ENCODE measurements at places on chromosomes 5 and 9.

GRCh38 chr5:39420482-39421145 is 4.2 kb downstream of the DAB2 start:
- DNase-seq = no peak

DNA sequence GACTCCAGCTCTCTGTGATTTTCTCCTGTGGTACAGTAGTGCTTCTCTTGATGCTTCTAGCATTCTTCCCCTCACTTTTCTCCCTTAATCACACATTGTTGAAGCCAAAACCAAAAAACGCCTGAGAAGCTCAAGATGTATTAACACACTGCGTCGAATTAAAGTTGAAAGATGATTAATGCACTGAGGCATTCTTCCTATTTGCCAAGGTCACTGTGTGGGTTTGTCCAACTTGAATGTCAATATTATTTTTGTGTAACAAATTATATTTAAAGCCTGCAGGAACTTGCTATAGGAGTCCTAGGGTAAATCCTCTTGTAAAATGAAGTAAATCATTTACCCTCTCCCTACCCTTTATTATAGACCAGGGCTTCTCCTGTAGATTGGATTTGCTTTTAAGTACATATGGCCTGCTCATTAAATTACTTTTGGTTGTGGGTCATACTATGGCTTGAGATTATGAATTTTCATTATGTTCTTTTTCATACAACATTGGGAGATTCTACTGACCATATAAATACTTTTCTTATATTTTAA is 68.1 kb downstream of the GDA start:
- no peak for DNase-seq

GRCh38 chr9:28747351-28747985 is 1174.2 kb upstream of the C9orf72 start:
- DNase-seq = no peak

DNA sequence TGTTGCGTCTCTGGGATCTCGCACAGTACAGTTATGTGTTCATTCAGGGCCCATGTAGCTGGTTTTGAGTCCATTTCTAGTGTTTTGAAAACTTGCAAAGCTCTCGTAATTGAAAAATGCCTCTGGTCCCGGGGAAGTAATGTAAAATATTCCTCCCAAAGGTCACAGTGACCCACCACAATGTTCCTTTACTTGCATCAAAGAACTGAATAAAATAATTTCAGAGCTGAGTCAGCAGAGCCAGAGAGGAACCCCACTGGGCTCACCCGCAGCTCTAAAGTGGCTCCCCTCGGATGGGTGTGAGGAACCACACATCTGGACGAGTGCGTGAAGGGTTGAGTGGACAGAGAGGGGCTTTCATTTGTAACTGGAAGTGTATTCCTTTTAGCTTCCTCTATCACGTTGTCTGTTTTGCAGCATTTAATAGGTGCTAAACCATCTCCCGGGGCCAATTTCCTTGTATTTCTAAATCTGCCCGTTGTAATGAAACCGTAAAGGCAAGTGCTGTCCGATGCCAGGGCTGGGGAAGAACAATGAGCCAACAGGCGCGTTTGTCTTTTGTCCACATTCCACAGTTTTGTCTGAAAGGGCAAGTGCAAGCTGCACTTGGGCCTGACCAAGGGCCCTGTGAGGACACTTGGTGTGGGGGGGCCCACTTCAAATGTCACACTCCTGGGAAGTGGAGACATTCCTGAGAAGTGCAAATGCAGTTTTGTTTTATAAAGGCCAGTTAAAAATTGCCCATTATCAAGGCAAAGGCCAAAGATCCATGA is 29.9 kb downstream of the COL5A1 start:
- no peak for DNase-seq

DNA sequence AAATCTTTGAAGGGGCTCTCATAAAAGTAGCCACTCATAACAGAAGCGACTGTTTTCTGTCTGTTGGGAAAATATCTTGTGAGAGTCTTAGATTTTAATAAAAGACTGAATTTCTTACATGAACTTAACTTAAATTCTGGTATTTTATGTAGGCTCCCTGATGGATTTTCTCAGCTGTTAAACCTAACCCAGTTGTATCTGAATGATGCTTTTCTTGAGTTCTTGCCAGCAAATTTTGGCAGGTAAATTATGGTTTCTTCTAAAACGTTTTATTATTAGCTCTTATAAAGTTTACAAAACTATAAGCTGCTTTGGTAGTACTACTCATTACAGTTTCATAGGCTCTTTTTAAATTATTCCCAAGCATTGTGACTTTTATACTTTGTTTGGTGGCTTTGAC is 87.0 kb downstream of the ERBIN start:
- no peak for DNase-seq

DNA sequence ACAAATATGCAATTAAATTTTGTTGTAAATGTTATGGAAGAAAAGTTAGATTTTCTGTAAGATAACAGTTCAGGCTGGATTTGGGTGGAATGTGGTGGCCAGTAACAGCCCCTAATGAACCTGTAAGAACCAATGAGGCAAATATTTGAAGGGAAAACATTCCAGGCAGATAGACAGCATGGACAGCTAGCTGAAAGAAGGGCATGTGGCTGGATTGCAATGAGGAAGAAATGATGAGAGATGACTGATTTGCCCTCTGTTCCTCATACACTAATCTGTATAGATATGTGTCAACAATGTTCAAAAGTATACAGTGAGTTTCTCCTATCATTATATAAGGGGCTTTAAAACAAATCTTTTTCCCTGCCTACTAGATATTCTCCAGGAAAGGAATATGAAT is 58.8 kb downstream of the MAN2A1 start:
- DNase-seq = no peak

DNA sequence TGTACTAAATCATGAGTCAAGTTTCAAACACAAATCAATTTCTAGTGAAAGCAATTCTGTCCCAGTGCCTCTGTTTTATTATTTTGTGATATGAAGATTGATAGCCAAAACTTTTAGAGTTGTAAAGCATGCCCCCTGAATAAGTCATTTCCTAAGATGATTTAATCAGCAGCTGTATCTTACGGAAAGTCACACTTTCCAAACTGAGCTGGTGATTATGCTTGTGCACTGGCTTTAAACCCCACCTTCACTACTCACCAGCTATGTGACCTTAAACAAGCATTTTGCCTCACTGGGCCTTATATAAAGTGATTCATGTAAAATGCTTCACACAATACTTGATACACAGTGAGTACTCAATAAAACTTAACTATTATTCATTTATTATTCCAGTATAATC is 78.1 kb downstream of the EDIL3 start:
- no peak for DNase-seq

DNA sequence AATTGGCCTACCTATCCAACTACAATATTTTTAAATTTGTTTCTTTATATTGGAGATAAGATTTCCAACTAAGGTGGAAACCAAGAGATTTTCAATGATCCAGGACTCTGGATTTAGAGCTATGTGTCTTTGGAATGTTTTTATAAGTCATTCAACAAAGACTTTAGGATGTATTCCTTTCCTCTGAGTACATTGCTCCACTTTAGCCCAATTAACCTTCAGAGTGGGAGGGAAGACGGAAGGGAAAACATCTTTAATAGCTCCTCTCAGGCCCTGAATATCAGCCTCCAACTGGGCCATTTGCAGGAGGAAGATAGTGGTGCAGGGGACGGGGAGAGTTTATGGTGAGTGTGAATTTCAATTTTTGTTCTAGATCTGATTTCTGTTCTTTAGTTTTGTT is 239.2 kb downstream of the PIK3R1 start:
- DNase-seq = no peak

- DNase-seq = no peak
These were observed 26.4 kb downstream of the LPCAT1 start for GRCh38 chr5:1497242-1497777.

- no peak for DNase-seq
These were observed 59.4 kb downstream of the DAP start for GRCh38 chr5:10701567-10702039.

GRCh38 chr5:139194486-139194885 is 3.7 kb downstream of the SIL1 start:
- no peak for DNase-seq

GRCh38 chr5:66881480-66882161 is 285.4 kb downstream of the MAST4 start:
- DNase-seq = no peak

DNA sequence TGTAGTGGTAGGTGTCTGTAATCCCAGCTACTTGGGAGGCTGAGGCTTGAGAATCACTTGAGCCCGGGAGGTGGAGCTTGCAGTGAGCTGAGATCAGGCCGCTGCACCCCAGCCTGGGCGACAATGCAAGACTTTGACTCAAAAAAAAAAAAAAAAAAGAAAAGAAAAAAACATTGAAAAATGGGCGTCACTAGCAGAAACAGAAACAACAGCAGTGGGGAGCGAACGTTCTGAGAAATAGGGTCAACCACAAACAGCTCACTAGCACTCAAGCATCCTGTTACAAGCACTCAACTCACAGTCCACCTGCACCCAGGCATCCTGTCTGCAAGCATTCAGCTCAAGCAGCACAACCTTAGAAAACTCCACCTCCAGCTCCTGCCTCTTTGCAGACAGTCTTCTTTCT is 17.2 kb downstream of the TRIM14 start:
- no peak for DNase-seq

GRCh38 chr9:4491626-4491975 is 1.3 kb downstream of the SLC1A1 start:
- DNase-seq = no peak

GRCh38 chr9:127742435-127743088 is 7.5 kb upstream of the TOR2A start:
- no peak for DNase-seq

DNA sequence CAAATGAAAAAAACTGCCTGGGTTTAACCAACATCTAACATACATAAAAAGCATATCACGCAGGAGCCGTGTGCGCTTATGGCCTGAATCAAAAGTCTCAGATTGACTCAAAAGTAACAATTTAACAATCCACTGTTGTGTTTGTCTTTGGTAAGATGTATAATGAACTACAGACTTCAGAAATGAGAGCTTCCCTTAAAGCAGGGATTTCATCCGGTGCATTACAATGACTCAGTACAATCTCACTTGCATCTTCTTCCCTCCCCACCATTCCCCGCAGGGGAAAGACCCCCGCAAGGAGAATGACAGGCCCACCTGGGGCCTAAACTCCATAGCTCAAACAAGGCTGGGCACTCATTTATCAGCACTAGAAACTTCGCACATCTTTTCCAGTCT is 1.4 kb downstream of the ZFR start:
- DNase-seq = no peak

- no peak for DNase-seq
These were observed 59.8 kb upstream of the ZBED3 start for GRCh38 chr5:77146896-77147295.

DNA sequence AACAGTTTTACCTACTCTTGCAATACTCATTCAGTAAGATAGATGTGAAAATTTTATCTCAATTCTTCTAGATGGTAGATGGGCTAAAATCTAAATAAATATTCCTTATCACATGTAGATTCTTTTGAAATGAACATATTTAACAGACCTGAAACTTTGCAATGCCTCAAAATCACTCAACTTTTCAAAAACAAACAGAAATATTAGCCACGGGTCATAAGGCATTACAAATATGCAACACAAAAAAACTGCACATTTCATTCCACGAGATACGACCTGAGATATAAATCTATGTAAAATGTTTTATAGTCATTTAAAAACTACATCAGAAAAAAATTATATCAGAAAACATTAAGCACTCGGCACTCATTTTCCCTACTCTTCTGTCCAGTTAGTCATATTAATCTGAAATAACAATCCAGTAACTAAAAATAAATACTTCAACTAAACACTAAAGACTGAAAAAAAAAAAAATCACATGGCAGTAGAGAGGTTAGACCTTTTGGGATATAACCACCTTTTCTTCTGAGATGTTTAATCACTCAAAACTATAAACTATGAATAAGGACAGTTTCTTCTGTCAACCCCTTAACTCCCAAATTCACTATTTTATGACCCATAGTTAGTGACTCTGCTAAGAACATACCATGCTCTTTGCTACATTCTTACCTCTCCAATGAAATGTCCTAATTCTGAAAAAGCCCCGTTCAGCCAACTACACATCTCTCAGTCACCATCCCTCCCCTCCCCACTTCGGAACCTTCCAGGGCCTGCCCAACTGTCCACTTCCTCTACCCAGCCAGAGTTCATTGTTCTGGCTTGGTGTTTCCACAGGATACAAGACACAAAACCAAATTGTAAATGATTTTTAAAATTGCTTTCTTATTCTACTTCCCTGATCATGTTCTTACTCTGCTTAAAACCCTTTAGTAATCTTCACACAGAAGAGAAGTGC is 6.4 kb downstream of the HOMER1 start:
- no peak for DNase-seq

DNA sequence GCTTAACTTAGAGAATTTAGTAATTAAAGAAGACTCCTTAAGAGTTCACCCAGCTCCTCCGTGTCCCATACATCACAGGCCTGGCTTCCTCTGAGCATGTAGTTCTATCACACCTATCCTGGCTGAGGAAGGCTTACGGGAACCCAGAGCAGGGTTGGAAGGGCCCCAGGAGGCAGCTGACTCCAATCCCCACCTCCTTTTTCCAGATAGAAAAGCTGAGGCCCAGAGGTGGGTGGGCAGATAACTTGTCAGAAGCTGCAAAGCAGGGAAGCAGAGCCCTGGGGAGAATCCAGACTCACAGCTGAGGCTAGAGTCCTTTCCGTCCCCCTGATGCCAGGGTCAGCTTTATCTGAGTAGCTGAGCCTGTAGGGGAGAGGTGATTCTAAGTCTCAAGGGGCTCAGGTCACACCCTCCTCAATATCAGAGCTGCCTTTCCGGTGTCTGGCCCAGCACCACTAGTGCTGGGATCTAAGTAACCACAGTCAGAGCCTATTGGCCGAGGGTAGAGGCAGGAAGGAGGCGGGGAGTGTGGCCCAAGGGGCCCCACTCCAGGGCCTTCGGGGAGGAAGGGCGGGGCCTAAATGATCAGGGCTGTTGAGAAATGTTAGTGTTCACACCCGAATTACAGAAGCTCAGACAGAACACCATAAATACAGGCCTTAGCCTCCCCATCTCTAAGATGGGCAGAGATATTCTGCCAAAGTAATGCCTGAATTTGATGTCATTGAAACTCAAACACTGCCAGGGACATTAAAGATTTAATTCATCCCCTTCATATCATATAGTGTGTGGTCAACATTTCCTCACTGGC is 9.9 kb downstream of the CCDC69 start:
- DNase-seq = peak; percentile 75

DNA sequence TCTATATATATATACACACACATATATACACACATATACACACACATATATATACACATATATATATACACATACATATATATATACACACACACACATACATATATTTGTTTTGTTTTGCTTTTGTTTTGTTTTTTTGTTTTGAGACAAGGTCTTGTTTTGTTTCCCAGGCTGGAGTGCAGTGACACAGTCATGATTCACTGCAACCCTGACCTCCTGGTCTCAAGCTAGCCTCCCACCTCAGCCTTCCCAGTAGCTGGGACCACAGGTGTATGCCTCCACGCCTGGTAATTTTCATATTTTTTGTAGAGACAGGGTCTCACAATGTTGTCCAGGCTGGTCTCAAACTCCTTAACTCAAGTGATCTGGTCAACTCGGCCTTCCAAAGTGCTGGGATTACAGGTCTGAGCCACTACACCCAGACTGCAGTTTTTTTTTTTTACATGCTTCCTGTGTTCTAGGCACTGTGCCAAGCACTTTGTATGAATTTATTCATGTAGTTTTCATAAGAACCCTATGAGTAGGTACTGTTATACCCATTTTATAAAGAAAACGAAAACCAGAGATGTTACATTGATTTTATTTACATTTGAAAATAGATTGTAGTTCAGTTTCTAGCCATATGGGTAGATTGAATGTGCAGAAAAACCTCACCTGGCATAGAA is 120.7 kb downstream of the PBX3 start:
- no peak for DNase-seq

Data from stimulated activated CD4-positive, alpha-beta T cell treated with anti-CD3 and anti-CD28 coated beads, TNF-alpha, amount 100 ng/mL, for 1 hour (primary cell).